HFF-Myc (cell line): ENCODE measurements at places on chromosomes 3 and 15.

- DNase-seq = no peak
These were observed 166.6 kb upstream of the BHLHE40 start for GRCh38 chr3:4812591-4812990.

- DNase-seq = no peak
These were observed 20.5 kb downstream of the CCR9 start for GRCh38 chr3:45906681-45907407.

DNA sequence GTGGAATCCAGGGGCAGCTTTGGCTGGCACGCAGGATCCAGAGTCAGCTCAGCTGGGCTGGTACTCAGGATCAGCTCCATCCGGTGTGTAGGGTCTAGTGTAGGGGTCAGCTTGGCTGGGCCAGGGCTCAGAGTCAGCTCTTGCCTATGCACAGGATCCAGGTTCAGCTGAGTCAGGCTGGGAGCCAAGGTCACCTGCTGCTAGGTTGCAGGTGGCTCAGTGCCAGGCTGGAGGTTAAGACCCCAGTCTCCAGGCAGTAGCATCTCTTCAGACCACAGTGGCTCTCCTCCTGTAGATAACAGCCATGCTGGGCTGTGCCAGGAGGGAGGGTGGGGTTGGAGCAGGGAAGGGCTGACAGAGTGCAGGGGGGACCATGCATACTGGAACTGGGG lies 1.8 kb downstream of the HYAL3 start:
- no peak for DNase-seq

- DNase-seq = no peak
These were observed 494.8 kb downstream of the FHIT start for GRCh38 chr3:60756241-60757030.

GRCh38 chr3:31968927-31969418 lies 12.1 kb downstream of the OSBPL10 start:
- peak; percentile 89 for DNase-seq

DNA sequence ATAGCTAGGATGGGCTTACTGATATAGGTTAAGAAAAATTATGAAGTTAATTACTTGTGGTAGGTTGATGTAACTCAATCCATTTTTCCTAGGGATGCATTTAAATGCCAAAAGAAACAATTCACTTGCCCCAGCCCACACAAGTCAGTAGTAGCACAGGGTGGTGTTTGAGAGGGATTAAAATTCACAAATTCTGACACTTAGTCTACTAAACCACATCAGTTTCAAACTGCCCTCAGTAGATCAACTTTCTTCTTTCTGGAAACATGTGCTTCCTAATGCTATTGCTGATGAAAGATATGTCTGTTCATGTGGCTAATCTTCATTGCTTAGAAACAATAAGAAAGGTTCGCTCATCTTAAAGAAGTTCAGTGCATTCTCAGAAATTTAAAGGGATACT lies 160.6 kb downstream of the EPHA3 start:
- DNase-seq = no peak

DNA sequence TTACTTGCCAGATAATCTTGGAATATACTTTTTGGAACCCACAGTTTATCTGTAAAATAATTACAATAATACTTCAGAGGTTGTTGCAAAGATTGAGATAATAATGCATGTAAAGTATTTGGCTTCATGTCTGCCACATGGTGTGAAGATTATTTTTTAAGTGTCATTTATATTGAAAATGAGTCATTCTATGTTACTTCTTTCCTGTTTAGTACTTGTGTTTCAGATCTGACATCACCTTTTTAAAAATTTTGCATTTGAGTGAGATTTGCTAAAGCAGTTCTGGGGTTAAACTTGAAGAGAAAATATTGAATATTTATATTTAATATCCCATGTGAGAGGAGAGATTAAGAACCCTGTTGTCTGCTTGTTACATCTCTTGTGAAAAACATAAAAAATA lies 31.2 kb downstream of the IQGAP1 start:
- no peak for DNase-seq

GRCh38 chr15:88022716-88023115 lies 233.8 kb downstream of the NTRK3 start:
- DNase-seq = no peak

GRCh38 chr15:98684436-98684835 lies 36.1 kb downstream of the IGF1R start:
- DNase-seq = peak; percentile 51

DNA sequence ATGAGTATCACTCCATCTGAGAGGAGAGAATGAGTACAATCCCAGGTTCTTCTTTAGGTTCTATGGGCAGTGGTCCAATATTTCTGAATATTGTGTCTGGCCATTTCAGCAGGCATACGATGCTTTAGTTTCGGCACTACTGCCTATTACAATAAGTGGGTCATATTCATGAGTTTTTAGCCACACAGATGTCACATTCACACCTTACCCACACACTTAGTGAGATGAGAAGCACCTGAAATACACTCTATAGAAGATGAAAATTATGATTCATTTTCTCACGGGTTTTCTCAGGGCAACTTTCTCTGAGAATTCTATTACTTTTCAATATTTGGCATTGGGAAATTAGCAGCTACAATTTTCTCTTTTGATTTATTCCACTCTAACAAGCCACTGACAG lies 132.2 kb downstream of the TGFBR2 start:
- no peak for DNase-seq

GRCh38 chr3:15983232-15983631 lies 185.5 kb upstream of the ANKRD28 start:
- peak; percentile 67 for DNase-seq

DNA sequence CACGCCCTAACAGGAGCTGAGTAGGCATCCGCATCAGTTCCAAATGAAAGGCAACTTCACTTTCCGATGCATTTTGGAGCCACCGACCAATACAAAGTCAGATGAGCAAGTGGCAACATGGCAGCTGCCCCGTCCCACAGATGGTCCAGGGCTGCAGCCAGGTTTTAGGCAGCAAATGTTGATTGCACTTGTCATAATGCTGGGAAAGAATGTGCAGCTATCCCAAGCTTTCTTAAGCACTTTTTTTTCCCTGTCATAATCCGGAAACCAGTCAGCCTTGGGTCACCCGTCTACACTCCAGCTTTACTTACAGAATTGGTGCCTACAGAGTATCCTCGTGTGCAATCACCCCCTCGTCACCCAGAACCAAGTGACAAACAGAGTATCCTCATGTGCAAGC lies 147.7 kb downstream of the CHSY1 start:
- no peak for DNase-seq

- DNase-seq = no peak
These were observed 21.7 kb downstream of the MELTF start for GRCh38 chr3:197007953-197008352.

DNA sequence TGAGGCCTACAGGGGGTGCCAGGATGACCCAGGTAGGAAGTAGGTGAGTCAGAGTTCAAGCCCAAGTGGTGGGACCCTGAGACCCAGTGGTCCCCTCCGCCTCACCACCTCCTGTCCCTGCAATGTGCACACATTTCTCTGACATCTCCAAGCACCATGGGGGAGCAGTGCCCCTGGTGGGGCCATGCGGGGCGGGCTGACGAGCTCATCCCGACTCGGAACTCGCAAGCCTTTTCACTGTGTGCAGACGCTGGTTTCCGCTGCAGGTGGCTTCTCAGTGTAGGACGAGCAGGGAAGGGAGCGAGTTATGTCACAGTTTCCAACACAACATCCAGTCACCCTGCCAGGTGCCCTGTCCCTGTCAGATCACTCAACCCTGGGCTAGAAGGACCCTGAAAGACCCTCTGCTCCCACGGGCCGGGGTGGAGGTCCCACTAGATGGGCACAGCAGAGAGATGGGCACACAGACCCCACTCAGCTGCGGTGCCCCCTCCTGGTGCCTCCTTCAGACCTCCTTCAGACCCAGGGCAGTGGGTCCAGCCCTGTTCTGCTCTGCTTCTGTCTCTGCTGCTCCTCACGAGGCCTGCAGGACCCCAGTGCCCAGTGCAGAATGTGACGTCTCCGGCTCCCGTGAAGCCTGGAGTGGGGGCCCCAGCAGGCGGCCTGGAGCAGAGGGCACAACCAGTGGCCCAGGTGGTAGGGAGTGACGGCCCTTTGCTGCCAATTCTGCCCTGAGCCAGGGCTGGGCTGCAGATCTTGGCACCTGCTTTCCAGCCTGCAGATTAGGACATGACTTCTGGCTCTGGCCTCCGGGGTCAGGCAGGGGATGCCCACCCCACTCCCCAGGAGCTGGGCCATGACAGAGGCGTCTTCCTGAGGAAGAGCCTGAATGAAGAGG lies 102.0 kb upstream of the RPL32 start:
- no peak for DNase-seq

DNA sequence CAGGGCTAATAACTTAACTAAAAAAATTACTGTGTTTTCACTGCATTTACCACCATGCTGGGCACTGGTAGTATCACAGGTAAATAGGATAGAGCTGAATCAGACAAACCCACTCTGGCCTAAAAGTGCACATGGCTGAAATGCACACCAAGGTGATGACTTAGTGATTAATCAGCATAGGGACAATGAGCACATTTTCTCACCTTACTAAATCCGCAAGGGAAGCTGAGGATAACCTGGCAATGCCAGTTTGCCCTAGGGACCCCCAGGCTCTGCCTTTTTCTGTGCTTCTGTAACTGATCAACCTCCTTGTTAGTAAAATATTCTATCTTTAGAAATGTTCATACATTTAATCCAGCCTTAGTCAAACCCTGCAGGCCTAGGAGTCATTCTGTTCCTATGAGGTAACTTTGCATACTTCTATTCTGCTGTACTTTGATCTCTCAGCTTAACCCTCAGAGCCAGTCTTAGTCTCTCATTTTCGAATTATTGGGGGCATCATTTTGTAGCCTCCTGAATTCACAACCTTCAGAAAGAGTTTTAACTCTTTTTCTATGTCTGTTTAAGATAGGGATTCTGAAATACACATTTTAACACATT lies 562.9 kb upstream of the KCNMB2 start:
- DNase-seq = no peak

DNA sequence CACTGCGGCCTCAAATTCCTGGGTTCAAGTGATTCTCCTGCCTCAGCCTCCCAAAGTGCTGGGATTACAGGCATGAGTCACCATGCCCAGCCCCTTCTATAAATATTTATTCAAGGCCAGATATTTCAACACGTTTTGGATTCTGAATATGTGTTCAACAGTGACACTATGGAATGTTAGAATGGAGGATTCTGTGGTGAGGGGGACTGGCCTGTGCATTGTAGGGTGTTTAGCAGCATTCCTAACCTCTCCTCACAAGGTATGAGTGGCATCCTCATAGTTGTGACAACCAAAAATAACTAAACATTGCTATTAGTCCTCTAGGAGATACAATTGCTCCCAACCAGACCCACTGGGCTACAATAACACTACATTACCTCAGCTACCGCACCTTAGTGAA lies 104.0 kb upstream of the ATP10A start:
- DNase-seq = no peak

DNA sequence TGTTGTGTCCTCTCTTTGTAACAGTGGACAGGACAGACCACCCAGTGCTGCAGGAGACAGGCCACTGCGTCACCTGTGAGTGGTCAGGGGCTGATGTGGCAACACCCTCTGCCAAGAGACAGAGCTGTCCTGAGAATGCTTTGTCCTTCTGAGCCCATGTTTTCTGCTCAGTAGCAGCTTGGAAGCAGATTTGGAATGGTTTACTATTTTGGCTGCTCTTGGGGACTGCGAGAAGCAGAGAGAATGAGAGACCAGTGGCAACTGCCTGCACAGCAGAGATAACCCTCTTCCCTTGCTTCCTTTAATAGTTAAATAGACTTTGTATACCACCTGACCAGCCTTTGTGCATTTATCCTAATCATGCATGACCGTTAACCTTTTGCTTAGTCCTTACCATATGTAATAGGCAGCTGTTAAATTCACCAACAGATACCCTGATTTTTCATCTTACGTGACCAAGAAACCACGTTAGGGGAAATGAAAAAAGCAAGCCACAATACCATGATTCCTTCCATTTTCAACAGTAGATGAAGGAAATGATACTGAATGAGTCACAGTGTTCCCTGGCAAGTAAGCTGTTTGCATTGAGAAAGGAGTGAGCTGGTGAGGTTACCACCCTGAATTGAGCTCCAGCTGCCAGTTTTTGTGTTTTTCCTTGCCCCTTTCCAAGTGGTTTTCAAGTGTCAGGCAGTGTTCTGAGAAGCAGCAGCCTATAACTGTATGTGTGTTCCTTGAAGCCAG lies 35.5 kb downstream of the B3GALNT1 start:
- no peak for DNase-seq

DNA sequence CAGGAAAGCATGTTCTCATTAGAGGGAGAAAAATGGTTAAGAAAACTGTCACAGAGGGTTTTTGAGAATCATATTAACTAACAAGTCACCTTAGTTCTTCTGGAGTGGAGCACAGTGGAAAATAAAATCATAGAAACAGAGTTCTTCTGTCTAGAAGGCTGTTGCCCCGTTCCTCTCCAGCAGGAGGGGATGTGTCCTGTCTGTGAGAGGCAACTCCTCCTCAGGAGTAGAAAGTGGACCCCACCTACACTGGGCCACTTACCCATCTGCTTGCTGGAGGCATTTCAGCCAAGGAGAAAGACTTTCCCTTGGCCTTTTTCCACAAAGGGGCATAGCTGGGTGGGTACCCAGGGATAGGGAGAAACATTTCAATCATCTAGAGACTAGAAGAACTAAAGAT lies 106.6 kb downstream of the SSR3 start:
- no peak for DNase-seq

DNA sequence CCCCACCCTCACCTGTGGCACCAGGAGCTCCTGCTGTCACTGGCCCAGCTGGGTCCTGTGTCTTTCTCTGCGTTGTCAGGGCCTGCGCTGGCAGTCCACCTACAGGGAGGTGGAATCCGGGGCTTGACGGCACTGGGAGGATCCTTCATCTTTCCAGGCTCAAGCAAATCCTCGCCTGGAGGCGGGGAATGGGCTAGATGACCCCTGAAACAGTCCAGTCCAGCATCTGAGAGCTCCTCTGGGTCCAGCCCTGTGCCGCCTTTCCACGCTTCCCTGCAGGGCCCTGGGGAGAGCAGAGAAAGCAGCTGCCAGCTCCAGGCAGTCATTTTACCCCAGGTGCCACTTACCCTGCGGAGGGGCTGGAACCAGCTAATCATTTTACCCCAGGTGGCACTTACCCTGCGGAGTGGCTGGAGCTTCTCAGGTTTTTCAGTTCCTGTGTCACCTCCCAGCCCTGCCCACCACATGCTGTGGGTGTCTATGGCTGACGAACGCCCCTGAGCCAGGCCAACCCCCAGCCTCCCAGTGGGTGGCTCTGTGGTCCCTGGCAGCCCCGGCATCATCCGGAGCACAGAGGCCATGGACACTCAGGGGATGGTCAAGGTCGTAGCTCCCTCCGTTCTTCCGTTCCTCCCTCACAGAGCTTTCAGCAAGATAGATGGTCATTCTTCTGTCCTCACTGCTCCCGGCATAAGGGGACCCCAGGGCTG lies 17.9 kb upstream of the ADIPOQ start:
- DNase-seq = no peak

- no peak for DNase-seq
These were observed 28.3 kb upstream of the ARL14 start for GRCh38 chr3:160648701-160649100.

- no peak for DNase-seq
These were observed 17.6 kb downstream of the BHLHE40 start for GRCh38 chr3:4996771-4997291.

- DNase-seq = no peak
These were observed 16.1 kb upstream of the ATP8B4 start for GRCh38 chr15:50135031-50135551.

- no peak for DNase-seq
These were observed 276.6 kb downstream of the UACA start for GRCh38 chr15:70486451-70487386.

- no peak for DNase-seq
These were observed 533.4 kb downstream of the NTRK3 start for GRCh38 chr15:87722941-87723691.
